HuH-7 (cell line): ENCODE measurements at places on chromosomes 5 and 9.

GRCh38 chr5:174355208-174355612 lies 309.7 kb downstream of the NSG2 start:
- DNase-seq, result no peak

- DNase-seq, result no peak
These were observed 185.5 kb downstream of the TAF11L14 start for GRCh38 chr5:17819783-17820182.

DNA sequence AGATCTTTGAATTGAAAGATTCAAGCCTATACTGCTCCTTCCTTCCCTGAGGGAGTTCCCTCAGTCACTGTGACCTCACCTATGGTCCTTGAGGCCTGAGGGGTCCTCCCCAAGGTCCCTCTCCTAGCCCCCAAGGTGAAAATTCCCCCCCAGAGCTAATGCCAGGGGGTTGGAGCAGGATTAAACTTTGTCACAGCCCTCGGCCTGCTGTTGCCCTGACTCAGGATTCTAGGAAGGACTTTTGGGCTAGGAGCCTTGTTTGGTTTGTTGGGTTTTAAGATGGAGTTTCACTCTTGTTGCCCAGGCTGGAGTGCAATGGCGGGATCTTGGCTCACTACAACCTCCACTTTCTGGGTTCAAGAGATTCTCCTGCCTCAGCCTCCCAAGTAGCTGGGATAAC lies 123.2 kb downstream of the C5orf15 start:
- no peak for DNase-seq

DNA sequence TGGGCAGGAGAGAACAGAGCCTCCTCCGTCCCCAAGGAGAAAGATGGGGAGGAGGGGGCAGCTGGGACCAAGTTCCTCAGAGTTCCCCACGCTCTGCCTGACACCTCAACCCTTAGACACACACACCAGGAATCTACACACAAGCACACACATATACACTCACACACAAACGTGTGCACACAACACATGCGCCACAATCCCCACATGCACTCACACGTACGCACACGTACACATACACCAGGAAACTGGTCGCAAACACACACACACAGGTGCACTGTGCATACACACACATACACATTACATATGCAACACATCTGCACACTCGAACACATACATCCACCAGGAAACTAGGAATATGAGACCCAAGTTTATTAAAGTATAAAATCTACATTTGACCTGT lies 50.4 kb downstream of the ROR2 start:
- no peak for DNase-seq

- peak; percentile 21 for DNase-seq
These were observed 74.3 kb downstream of the SLC44A1 start for GRCh38 chr9:105318729-105319191.

- peak; percentile 21 for DNase-seq
These were observed 4.8 kb upstream of the PLGRKT start for GRCh38 chr9:5442400-5443011.
